ENCODE measurements at places on chromosomes 13 and 19. TPM values are rescaled to one million over a fixed set of nuclear protein-coding genes. Genes with fewer than 3 reads are reported as not detected.
A peak's percentile ranks its signal among the peaks of the same experiment; 100 is the strongest.

DNA sequence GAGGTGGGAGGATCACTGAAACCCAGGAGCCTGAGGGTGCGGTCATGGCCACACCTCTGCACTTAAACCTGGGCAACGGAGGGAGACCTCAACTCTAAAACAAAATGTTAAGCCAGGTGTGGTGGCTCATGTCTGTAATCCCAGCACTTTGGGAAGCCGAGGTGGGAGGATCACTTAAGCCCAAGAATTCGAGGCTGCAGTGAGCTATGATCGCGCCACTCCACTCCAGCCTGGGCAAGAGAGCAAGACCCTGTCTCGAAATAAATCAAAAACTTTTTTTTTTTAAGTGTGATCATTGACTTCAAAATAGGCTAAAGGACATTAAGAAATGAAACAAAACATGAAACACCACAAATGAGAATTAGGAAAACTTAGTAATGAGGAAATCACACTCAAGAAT is 16.3 kb upstream of the ADPRHL1 start:
- no peak for DNase-seq

Gene NLRP7
- total RNA-seq, result 3.2 TPM

DNA sequence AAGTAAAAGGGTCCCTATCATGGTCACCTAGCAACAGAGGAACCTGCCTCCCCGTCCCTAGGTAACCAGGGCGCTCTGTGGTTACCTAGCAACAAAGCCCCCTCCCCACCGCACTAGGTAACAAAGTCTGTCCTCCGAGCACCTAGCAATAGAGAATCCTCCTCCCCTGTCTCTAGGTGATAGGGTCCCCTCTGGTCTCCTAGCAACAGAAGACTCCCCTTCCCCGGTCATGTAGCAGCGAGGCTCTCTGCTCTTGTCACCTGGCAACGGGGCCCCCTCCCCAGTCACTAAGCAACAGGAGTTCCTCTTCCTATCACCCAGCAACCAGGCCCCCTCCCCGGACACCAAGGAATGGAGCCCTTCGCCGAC is 307 bp downstream of the JOSD2 start:
- DNase-seq, result peak; percentile 97

DNA sequence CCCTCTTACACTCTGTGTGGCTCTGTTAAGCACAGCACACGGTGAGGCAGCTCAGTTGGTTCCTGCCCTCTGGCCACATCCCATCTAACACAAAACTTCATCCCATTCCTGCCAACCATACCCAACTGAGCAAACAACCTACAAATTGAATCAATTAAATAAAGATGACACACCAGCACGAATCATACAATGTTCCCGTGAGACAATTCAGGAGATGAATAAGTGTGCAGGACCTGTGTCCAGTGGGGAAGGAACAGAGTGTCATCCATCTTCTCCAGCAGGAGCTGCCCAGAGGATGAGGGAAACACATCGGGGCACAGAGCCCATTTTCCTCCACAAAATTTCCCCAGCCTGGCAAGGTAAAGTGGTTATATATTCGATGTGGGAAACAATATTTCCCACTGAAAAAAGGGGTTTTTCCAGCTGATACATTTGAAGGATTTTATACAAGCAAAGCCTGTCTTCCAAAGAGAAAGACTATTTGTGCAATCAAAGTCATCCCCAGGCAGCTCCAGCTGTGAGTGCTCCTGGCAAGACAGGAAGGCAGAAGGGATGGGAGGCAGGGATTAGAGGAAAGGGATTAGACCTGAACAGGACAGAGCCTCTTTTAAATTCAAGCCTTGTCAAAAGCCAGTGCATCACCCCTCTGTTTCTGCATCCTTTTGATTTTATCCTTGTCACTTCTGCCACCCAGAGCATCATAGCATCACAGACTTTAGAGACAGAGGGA is 240.2 kb downstream of the LHFPL6 start:
- no peak for DNase-seq

Gene OR7A5
- not detected for total RNA-seq

DNA sequence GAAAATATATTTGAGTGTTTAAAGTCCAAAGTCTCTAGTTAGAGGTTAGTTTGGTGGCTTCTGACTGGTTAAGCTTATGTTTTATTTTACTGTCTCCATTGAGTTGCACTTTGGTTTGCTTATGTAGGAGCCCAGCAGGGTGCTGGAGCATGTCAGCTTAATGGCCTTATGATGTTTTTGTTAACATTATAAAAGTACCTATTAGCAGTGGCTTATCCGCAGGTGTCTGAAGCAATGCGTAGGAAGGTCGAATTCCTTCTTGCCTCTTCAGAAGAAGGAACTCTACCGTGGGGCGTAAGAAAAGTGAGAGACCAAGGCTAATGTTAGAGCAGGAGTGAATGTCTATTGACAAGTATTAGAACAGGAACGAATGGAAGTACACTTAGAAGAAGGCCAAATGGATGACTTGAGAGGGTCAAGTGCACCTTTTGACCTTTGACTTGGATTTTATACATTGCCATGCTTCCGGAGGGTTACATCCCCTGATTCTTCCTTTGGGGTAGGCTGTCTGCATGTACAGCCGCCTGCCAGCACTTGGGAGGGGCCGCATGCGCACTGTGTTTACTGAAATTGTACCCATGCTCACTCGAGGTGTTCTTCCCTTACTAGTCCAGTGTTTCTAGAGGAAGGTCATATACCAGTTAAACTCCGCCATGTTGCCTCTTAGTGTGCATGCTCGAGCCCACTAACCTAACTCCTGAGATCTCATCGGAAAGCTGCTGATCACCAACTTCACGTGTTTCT is 793.9 kb upstream of the PCDH9 start:
- DNase-seq, result no peak

Gene NTF4
- 1.2 TPM for total RNA-seq

DNA sequence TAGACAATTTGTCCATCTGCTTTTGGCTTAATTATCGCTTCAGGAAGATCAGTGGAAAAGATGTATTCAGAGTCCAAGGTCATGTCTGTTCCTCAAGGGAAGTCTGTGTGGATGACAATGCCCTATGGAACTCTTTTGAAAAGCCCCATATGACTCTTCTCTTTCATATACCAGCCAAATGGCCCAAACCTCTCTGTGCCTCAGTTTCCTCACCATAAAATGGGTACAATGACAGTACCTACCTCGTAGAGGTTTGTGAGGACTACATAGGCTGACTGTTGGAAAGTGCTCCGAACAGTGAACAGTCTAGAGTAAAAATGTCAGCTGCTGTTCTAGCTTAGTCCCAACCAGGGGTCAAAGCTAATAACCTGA is 104.6 kb downstream of the COL4A2 start:
- no peak for DNase-seq

DNA sequence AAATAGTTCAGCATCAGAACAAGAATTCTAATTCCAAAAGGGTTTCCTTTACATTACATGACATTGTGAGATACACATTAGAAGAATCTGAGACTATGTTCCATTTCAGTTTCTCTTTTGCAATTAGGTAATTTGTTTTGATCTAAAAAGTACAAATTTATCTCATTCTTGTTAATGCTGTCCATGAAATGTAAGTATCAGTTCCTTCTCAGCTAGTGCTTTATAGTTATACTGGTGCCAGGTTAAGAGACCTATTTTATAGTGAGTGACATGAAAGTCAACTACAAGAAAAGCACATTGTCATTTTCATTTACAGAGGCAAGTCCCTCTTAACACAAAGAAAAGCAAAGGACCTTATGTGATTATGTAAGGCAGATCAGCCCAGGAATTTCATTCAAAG is 43.9 kb downstream of the RCBTB2 start:
- DNase-seq, result no peak

Gene FCAR
- not detected for total RNA-seq
